ENCODE measurements at places on chromosomes 5 and 9.

DNA sequence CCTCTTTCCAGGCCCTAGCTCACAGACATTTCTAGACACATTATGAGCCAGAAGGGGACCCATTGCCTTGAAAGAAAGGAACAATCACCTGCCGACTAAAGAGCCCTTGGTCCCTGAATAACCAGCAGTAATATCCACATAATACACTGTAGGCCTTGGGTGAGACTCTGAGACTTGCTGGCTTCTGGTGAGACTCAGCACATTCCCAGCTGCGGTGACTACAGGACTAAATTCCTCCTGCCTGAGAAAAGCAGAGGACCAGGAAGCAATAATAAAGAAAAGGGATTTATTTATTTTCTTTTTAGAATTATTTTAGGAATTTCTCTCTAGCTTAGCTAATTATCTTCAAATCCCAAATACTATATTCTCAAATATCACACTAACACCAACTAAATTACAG lies 87.8 kb upstream of the RGS7BP start:
- DNase-seq: no peak

DNA sequence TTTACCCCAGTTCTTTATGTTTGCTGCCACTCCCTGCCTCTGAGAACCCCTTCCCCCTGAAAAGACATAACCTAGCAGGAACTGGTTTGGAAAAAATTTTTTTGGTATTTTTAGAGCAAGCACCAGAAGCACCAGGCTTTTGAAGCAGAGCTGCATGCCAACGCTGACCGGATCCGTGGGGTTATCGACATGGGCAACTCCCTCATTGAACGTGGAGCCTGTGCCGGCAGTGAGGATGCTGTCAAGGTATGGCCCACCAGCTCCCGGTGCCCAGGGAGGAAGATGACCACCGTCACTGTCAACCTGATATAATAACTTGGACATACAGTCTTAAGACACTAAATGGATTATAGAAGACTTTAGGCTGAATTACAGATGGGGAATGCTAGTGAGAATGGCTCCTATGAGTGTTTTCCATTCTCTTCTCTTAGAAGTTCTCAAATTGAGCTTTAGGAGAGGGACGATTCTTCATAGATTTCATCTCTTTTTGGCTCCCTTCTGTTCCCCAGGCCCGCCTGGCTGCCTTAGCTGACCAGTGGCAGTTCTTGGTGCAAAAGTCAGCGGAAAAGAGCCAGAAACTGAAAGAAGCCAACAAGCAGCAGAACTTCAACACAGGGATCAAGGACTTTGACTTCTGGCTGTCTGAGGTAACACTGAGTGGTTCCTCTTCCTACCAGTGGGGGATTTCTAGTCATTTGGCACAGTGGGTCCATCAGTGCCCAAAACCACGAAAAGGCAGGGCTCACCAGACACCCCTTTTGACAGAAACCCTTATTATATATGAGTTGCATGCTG lies 44.9 kb downstream of the DYNC2I2 start:
- no peak for DNase-seq

DNA sequence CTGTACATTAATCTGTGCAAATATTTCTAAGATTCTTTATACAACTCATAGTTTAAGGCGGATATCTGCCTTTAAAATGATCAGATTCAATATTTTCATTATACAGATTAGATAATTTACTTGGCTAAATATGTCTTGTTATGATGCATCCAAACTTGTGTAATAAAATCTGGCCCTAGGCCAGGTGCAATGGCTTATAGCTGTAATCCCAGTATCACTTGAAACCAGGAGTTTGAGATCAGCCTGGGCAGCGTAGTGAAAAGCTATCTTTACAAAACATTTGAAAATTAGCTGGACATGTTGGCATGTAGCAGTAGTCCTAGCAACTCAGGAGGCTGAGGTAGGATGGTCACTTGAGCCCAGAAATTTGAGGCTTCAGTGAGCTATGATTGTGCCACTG lies 2002.2 kb upstream of the ACO1 start:
- no peak for DNase-seq

GRCh38 chr9:14340219-14340873 lies 26.4 kb upstream of the NFIB start:
- DNase-seq: no peak

All from stimulated activated CD4-positive, alpha-beta T cell treated with anti-CD3 and anti-CD28 coated beads, Interleukin-2, amount 100 ng/mL, for 48 hours (primary cell).